ENCODE measurements at places on chromosomes 11 and 22.
A peak's percentile ranks its signal among the peaks of the same experiment; 100 is the strongest.

DNA sequence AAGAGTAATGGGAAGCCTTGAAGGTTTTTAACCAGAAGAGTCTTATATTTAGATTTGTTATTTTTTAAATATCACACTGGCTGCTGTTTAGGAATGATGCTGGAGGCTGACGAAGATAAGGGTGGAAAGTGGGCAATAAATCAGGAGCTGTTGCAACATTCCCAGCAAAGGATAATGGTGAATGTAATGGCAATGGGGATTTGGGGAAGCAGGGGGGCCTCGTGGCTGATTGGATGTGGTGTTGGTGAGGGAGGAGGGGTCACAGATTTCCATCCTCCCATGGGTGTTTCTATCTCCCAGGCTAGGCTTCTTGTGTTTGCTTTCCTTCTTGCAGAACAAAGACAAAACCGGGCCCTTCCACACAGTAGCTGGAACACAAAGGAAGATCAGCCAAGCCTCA, 80.8 kb downstream of the PIWIL4 start:
- H3K27me3 ChIP-seq, result no peaks in the 10 kb centered on the region
- H3K36me3 ChIP-seq, result no peaks in the 10 kb centered on the region
- no peak overlapping the region for H3K4me3 ChIP-seq
- no peak for DNase-seq

- DNase-seq, result no peak
- peaks cover 14% of the 10 kb centered on the region for H3K36me3 ChIP-seq
- H3K27me3 ChIP-seq, result peaks cover 6% of the 10 kb centered on the region
- peaks cover 21% of the 10 kb centered on the region for H3K4me1 ChIP-seq
These were observed 3.7 kb downstream of the CTTN start for GRCh38 chr11:70402016-70402415.

GRCh38 chr11:57460022-57460757, at the start of gene RTN4RL2:
Gene RTN4RL2 (plus strand): TSS chr11:57460528. CDS start chr11:57460866, 338 bp downstream.
- peaks cover 75% of the 10 kb centered on the region for H3K4me1 ChIP-seq
- H3K4me3 ChIP-seq, result peak within 1 kb of the TSS; percentile 42
- peak within 1 kb of the TSS; percentile 20 for H3K27ac ChIP-seq
- no peaks in the 10 kb centered on the region for H3K36me3 ChIP-seq

- H3K4me3 ChIP-seq, result no peak overlapping the region
These were observed 205.5 kb upstream of the POU2AF2 start for GRCh38 chr11:111039982-111040381.

DNA sequence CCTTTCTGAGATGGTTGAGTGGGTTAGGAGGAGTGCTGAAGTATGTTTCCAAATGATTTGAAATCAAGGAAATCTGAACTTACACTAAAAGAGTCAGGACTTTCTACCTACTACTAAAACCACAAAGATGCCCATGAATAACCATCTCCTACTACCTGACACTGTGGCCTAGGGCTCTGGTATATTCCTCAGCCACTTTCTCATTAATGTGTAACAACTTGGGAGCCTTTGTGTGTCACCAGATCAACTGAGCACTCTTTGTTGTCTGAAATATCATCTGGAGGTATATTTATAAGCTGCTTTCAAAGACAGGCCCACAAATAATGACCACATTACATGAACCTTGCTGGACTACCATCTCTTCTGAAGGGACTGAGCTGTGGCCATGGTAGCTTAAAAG, 43.9 kb downstream of the RELT start:
- no peaks in the 10 kb centered on the region for H3K27me3 ChIP-seq
- H3K27ac ChIP-seq, result no peak overlapping the region
- H3K4me3 ChIP-seq, result no peak overlapping the region
- peaks cover 1% of the 10 kb centered on the region for H3K4me1 ChIP-seq
- H3K36me3 ChIP-seq, result peaks cover 8% of the 10 kb centered on the region
- no peak for DNase-seq

DNA sequence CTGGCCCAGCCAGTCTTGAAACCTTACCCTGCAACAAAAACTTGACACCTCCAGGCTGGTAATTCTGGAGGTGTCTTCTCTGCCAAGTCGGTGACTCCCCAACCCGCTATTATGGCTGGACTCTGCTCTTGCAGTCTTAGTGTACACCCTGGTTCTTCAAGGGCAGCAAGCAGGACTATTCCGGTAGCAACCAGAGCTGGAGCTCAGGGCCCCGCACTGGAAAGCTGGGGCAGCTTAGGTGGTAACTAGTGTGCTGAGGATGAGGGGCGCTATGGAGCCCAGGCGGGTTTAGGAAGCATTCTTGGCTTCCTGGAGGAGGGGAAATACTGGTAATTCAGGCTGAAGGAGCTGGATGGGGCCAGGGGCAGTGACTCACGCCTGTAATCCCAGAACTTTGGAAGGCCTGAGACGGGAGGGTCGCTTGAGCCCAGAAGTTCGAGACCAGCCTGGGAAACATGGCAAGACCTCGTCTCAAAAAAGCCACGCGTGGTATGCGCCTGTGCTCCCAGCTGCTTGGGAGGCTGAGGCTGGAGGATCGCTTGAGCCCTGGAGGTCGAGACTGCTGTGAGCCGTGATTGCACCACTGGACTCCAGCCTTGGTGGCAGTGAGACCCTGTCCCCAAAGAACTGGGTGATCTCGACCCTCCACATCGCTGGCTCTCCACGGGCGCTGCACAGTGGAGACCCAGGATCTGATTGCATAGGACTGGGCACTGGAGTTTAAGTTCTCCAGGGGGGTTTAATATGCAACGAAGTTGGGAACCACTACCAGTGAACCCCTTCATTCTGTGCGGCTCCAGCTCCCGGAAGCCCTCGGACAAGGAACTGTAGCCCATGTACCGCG, 10.6 kb upstream of the AIFM3 start:
- peak overlapping the region; percentile 45 for H3K4me3 ChIP-seq
- DNase-seq, result peak; percentile 53
- peaks cover 23% of the 10 kb centered on the region for H3K36me3 ChIP-seq
- H3K27me3 ChIP-seq, result peaks cover 27% of the 10 kb centered on the region

DNA sequence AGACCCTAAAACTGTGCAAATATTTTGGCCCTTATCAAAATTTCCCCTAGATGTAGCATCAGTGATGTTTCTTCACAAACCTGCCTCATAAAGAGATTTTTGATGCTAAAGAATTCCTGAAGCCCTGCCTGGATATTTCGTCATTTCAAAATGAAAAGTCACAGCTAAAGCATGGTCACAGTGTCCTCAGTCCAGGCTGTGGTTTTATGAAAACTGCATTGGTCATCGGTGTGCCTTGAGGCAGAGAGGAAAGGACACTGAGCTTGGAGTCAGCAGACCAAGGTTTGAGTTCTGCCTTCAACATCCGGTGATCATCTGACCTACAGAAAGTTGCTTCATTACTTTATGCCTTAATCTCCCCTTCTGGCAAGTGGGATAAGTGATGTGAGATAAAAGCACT, 34.8 kb upstream of the ALKBH3 start:
- no peak for DNase-seq
- H3K27me3 ChIP-seq, result no peaks in the 10 kb centered on the region
- H3K4me3 ChIP-seq, result no peak overlapping the region
- H3K4me1 ChIP-seq, result no peaks in the 10 kb centered on the region

- no peak overlapping the region for H3K4me3 ChIP-seq
- H3K4me1 ChIP-seq, result peaks cover 4% of the 10 kb centered on the region
- no peak overlapping the region for H3K27ac ChIP-seq
- H3K36me3 ChIP-seq, result no peaks in the 10 kb centered on the region
- no peaks in the 10 kb centered on the region for H3K27me3 ChIP-seq
- peak; percentile 50 for DNase-seq
These were observed 365.7 kb upstream of the CADM1 start for GRCh38 chr11:115869780-115870431.

DNA sequence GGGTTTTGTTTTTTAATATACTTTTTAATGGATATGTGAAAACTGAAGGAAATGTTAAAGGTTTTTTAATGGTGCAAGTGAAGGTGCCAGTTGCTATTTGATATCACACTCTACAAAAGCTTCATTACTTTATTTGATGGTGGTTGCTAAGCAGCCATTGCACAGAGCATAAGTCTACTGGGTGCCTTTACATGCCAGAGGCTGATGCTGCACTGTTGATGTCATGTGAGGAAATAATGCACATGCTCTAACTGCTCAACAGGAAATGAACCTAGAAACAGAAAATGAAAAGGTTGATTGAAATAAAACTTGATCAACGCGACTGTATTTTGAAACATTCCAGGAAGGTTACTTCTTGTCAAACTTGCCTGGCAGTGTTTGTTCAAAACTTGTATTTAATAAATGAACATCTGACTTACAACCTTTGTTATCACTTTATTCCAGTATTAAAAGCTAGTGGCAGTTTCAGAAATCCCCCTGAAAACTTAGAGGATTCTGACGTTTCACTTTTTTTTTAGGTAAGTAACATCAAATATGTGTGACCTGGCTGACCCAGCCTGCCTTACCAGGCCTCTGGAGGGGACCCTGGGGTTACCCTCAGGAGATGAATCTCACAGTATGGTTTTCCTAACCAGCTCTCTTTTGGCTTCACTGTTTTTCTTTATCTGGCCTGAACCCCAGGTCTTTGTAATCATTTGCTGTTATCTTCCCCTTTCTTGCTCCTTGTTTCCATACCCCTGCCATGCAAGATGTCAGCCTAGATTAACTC, 2.4 kb upstream of the ATP5MG start:
- no peak overlapping the region for H3K4me3 ChIP-seq
- no peaks in the 10 kb centered on the region for H3K27me3 ChIP-seq
- H3K36me3 ChIP-seq, result peaks cover 28% of the 10 kb centered on the region
- peaks cover 14% of the 10 kb centered on the region for H3K4me1 ChIP-seq
- no peak for DNase-seq

GRCh38 chr22:25368271-25368670, 148.8 kb downstream of the CRYBB2 start:
- H3K27ac ChIP-seq, result no peak overlapping the region
- H3K4me3 ChIP-seq, result no peak overlapping the region
- H3K4me1 ChIP-seq, result peaks cover 45% of the 10 kb centered on the region
- DNase-seq, result peak; percentile 29
- peaks cover 11% of the 10 kb centered on the region for H3K36me3 ChIP-seq

GRCh38 chr11:68825571-68825970, 16.1 kb downstream of the CPT1A start:
- no peak overlapping the region for H3K4me3 ChIP-seq
- peaks cover 7% of the 10 kb centered on the region for H3K36me3 ChIP-seq

DNA sequence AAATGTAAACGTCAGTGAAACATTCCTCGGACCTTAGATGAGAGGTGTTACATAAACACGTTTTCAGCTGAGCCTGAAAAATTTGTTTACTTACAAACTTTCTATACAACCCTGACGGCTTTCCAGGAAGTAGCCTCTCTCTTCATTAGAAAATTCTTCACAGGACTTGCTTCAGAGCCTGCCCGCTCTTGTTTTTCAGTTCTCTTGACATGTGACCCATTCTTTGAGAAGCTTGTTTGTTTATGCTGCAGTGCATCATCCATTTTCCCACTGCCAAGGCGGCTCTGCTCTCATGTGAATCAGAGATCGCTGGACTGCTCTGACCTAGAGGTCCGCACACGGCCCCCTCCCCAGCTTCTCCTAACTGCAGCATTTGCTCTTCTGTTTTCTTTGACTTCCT, 47.9 kb upstream of the ARHGAP42 start:
- no peaks in the 10 kb centered on the region for H3K27me3 ChIP-seq
- peak overlapping the region; percentile 13 for H3K27ac ChIP-seq
- peaks cover 13% of the 10 kb centered on the region for H3K4me1 ChIP-seq
- no peak overlapping the region for H3K4me3 ChIP-seq
- no peaks in the 10 kb centered on the region for H3K36me3 ChIP-seq

- no peak overlapping the region for H3K27ac ChIP-seq
- peaks cover 56% of the 10 kb centered on the region for H3K27me3 ChIP-seq
- H3K36me3 ChIP-seq, result no peaks in the 10 kb centered on the region
These were observed 71.3 kb upstream of the FGF3 start for GRCh38 chr11:69890476-69890875.

- H3K27me3 ChIP-seq, result peaks cover 4% of the 10 kb centered on the region
- H3K27ac ChIP-seq, result no peak overlapping the region
- H3K4me3 ChIP-seq, result no peak overlapping the region
- H3K4me1 ChIP-seq, result peaks cover 5% of the 10 kb centered on the region
These were observed 147.6 kb downstream of the SPATA19 start for GRCh38 chr11:133697603-133698180.

DNA sequence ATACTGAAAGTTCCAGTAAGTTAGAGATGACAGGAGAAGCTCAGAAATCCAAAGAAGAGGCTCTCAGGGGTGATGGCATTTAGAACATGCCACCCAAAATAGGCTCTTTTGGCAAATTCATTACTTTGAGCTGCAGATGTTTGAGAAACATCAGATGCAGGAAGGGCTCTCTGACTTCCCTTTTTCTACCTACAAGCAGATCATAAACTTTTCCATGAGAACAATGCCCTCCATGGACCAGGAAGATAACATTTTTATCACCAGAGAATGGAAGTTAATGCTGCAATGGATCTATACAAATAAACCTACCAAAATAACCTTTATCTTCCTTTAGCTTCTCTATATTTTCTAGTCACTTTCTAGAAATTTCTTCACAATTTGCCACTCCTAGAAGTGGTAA, 32.7 kb upstream of the FAR1 start:
- no peak for DNase-seq
- no peaks in the 10 kb centered on the region for H3K36me3 ChIP-seq
- H3K27ac ChIP-seq, result no peak overlapping the region
- H3K27me3 ChIP-seq, result peaks cover 3% of the 10 kb centered on the region

GRCh38 chr22:44848791-44849420, 96.5 kb downstream of the ARHGAP8 start:
- H3K4me1 ChIP-seq, result no peaks in the 10 kb centered on the region
- H3K4me3 ChIP-seq, result no peak overlapping the region
- H3K27me3 ChIP-seq, result no peaks in the 10 kb centered on the region
- H3K27ac ChIP-seq, result no peak overlapping the region
- no peak for DNase-seq
- H3K36me3 ChIP-seq, result no peaks in the 10 kb centered on the region

GRCh38 chr11:13288375-13289029, 10.9 kb downstream of the BMAL1 start:
- H3K36me3 ChIP-seq, result no peaks in the 10 kb centered on the region
- no peak overlapping the region for H3K27ac ChIP-seq
- peaks cover 7% of the 10 kb centered on the region for H3K27me3 ChIP-seq
- no peak for DNase-seq

- H3K4me3 ChIP-seq, result no peak overlapping the region
- H3K27me3 ChIP-seq, result no peaks in the 10 kb centered on the region
- H3K36me3 ChIP-seq, result peaks cover 19% of the 10 kb centered on the region
- no peak for DNase-seq
- H3K27ac ChIP-seq, result peak overlapping the region; percentile 82
- peaks cover 37% of the 10 kb centered on the region for H3K4me1 ChIP-seq
These were observed 41.9 kb upstream of the MN1 start for GRCh38 chr22:27843441-27843840.

DNA sequence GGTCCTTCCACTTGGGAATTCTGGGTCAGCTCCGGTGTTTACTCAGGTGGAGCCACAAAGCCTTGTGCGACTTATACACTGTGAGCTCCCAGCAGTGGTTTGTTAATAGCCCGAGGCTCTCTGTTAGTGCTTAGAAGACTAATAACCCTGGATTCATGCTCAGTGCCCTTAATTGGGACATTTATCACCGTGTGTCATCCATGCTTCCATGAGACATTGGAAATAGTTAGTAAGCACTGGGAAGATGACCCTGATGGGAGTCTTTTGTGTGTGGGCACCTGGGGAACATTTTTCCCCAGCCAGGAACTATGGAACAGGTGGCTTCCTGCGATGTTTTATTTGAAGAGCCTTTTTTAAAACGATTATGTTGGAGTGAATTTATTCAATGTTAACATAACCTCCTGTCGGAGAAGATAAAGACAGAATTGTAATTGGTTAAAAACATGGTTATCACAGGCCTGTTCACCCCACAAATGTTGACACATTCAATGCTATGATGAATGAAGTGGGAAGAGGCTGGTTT, 188.9 kb downstream of the MYO18B start:
- H3K27me3 ChIP-seq, result peaks cover 5% of the 10 kb centered on the region
- H3K36me3 ChIP-seq, result peaks cover 9% of the 10 kb centered on the region
- H3K4me1 ChIP-seq, result no peaks in the 10 kb centered on the region

- no peaks in the 10 kb centered on the region for H3K4me1 ChIP-seq
- no peaks in the 10 kb centered on the region for H3K27me3 ChIP-seq
- DNase-seq, result no peak
- H3K27ac ChIP-seq, result no peak overlapping the region
These were observed 44.1 kb downstream of the DCUN1D5 start for GRCh38 chr11:103047837-103048236.
